ENCODE measurements at places on chromosomes 7 and 10.

- no peak for DNase-seq
These were observed 104.8 kb downstream of the JAZF1 start for GRCh38 chr7:28075674-28076358.

DNA sequence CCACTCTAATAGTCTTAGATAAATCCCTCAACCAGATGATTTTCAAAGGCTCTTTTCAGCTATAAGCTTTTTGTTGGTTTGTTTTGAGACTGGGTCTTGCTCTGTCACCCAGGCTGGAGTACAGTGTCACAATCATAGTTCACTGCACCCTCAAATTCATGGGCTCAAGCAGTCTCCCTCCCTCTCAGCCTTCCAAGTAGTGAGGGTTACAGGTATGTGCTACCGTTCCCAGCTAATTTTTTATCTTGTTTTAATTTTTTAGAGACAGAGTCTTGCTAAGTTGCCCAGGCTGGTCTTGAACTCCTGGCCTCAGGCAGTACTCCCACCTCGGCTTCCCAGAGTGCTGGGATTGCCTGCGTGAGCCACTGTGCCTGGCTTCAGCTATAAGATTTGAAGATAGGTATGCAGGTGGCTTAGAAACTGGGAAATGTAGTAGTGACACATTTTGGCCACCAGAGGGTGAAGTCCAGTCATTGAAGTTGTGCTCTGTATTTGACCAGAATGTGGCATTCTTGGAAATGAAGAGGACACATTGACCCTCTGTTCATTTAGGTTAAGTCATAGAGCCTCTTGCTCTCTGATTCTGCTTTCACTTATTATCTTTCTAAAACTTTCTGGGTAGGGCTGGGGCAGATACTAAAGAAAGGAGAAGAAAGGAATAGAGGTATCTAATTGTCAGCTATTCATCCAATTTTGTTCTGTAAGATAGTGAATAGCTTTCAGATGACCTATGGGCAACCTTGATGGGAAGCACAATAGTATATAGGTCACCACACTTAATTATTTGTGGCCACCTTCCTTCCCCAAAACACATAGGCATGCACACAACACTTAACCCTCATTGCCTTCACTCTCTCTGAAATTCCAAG lies 36.0 kb downstream of the R3HCC1L start:
- peak; percentile 64 for DNase-seq

DNA sequence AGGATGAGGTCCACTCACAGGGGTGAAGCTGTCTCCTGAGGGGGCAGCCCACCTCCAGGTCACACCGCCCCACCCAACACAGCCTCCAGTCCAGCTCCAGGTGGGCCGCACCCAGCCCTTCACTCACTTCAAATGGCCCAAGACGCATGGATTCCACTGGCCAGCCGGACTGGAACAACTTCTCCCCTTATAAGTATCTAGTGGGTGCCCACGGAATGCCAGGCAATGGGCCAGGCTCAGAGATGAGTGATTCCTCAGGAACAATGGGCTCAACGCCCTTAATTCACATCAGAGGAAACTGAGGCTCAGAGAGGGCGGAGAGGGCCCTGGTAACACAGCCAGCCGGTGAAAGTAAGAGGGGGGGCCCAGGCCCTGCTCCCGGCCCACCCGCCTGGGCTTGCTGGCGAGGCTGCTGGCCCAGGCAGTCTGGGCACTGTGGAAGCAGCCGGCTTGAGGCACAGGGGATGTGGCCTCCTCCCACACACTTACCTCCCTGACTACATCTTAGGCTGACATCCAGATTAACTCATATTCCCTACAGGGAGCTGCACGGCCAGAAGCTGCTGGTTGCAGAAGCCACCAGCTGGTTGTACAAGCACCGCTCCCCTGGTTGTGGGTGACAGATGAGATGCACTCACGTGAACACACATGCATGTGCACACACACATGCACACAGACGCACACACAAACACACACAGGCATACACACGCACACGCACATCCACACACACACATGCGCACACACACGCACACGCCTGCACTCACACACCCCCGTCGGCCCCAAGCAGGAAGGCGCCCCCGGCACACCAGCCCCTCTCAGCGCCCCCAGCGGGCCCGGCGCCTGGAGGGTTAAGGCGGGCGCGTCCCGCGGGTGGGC lies 1.0 kb upstream of the FAM20C start:
- peak; percentile 80 for DNase-seq

DNA sequence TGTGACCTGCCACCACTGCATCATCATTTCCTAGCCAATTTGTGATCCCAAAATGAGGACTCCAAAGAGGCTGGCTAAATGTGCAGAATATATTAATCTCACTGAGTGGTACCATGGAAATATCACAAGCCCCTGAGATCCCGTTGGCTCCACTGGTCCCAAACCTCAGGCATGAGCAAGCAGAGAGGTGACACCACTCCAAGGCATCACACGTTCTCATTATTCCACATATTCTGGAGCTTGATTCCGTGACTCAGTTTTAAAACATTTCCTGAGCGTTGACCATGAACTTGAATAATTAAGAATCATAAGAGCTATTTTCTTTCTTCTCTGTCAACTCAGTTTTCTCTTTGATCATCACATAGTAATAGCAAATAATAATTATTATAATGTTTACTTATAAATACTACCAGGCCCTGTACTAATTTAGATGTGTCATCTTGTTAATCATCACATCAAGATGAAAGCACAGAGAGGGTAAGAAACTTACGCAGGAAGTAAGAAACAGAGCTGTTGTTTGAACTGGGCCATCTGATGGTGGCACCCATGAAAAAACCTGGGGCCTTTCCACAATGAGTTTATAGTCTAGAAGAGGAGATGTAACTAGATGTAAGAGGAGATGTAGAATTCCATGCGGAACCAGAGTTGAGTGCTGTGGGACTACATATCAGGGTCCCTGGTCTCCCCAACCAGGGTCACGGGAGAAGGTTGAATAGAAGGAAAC lies 3.5 kb downstream of the APBB1IP start:
- DNase-seq: no peak

DNA sequence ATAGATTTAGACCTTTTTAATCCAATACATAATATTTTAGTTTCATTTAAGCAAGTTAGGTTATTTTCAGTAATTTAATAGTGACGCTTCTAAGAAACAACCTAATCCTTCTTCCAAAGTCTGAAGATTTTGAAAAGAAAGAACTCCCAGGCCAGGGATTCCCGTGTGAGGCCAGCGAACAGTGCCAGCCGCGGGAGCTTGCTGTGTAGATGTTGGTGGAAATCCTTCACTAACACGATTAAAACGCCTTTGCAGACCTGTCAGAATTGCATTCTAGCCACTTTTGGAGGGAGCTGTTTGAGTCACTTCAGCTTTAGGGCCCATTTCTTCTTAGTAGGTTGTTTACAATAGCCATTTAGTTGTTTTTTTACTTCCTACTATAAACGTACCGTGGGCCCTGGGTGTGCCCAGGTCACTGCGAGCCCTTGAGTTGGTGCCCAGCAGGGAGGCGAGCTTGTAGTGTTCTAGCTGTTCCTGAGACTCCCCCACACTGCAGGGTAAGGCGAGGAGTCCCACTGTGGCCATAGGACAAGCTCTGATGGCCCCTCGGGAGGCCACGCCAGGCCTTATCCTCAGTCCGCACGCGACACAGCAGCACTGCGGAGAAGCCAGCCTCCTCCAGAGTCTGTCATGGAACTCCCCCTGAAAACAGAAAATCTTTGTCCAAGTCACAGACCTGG lies 32.3 kb downstream of the PPP2R2D start:
- no peak for DNase-seq

GRCh38 chr7:121079425-121080169 lies 91.1 kb downstream of the CPED1 start:
- peak; percentile 32 for DNase-seq

GRCh38 chr7:97846945-97847344 lies 25.3 kb downstream of the ASNS start:
- no peak for DNase-seq

GRCh38 chr7:78862411-78862900 lies 591.0 kb downstream of the MAGI2 start:
- DNase-seq: no peak

GRCh38 chr7:157846271-157846670 lies 509.5 kb downstream of the DNAJB6 start:
- DNase-seq: no peak
